Endothelial cell (in vitro differentiated cells): ENCODE measurements at places on chromosomes 2 and 18. TPM values are rescaled to one million over a fixed set of nuclear protein-coding genes. Genes with fewer than 3 reads are reported as not detected.

DNA sequence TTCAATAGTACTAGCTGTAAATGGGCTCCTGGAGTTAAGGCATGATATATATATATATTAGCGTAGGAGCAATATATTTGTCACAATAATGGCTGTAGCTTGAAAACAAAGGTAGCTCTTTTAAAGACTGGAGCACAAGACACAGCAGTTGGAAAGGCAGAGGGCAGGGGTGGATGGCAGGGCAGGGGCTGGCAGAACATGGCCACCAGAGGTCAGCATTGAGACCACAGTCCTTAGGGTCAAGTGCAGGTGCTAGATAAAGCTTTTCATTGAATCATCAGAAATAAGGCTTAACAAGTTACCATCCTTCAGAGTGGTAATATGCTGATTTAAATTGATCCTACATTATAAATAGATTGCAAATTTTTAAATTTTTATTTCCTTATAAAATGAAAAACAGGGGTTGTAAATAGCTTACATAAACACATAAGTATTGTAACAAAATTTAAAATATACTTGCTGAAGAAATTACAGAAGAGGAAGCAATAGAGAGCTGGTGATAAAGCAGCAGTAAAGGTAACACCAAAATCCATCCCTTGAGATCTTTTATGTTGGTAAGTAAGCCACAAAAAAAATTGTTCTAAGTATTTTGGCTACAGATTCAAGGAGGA is 161.2 kb upstream of the PIEZO2 start:
- H3K4me3 ChIP-seq, result no peak overlapping the region
- no peaks in the 10 kb centered on the region for H3K4me1 ChIP-seq
- H3K27ac ChIP-seq, result no peak overlapping the region
- DNase-seq, result peak; percentile 76

GRCh38 chr2:114368705-114369104 is 73.7 kb upstream of the DPP10 start:
- H3K36me3 ChIP-seq, result no peaks in the 10 kb centered on the region
- no peak overlapping the region for H3K4me3 ChIP-seq
- H3K4me1 ChIP-seq, result no peaks in the 10 kb centered on the region
- no peak overlapping the region for H3K27ac ChIP-seq
- no peaks in the 10 kb centered on the region for H3K27me3 ChIP-seq
- DNase-seq, result no peak

- no peak overlapping the region for H3K4me3 ChIP-seq
- no peaks in the 10 kb centered on the region for H3K36me3 ChIP-seq
- H3K4me1 ChIP-seq, result peaks cover 13% of the 10 kb centered on the region
- no peak for DNase-seq
- peaks cover 3% of the 10 kb centered on the region for H3K27me3 ChIP-seq
Measured at GRCh38 chr2:128369602-128370467, 51.2 kb upstream of the HS6ST1 start.

GRCh38 chr2:4618630-4619228 is 915.4 kb downstream of the DCDC2C start:
- peaks cover 2% of the 10 kb centered on the region for H3K27me3 ChIP-seq
- H3K4me1 ChIP-seq, result no peaks in the 10 kb centered on the region
- DNase-seq, result no peak
- H3K27ac ChIP-seq, result no peak overlapping the region

DNA sequence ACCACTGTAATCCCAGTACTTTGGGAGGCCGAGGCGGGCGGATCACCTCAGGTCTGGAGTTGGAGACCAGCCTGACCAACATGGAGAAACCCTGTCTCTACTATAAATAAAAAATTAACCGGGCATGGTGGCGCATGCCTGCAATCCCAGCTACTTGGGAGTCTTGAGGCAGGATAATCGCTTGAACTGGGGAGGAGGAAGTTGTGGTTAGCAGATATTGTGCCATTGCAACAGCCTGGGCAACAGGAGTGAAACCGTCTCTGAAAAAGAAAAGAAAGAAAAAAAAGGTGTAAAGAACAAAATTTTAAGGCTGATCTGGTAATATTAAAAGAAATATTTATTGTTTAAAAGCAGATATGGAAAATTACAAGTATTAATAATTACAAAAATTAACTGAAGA is 29.7 kb downstream of the ZNF804A start:
- H3K4me3 ChIP-seq, result no peak overlapping the region
- no peak for DNase-seq
- H3K27me3 ChIP-seq, result no peaks in the 10 kb centered on the region
- H3K27ac ChIP-seq, result no peak overlapping the region
- no peaks in the 10 kb centered on the region for H3K36me3 ChIP-seq

- no peaks in the 10 kb centered on the region for H3K27me3 ChIP-seq
- H3K4me3 ChIP-seq, result no peak overlapping the region
- H3K27ac ChIP-seq, result no peak overlapping the region
Measured at GRCh38 chr2:191108331-191108730, 42.5 kb downstream of the STAT4 start.

DNA sequence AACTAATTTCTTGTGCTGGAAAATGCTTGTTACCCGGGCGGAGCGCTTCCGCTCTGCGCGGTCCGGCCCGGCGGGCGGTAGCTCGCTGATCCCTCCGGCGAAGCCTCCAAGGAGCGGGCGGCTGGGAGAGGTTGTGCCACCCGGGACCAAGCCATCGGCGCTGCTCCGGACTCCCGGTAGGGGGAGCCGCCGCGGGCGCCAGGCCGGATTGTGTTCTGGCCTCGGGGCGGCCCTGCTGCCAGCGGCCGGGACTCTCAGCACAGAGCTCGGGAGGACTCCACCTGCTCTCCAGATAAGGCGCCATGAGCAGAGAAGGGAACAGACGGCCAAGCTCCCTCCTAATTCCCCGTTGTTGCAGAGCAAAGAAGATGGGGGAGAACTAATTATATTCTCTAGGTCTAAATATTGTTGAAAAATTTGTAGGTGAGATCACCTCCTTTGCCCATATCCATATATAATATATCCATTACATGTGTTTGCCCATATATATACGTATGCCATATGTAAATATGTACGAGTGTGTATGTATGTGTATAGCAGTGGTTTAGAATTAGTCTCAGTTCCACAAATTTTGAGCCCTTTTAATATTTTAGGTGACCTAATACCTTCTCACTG is 13.8 kb upstream of the SATB2 start:
- peak overlapping the region; percentile 51 for H3K4me3 ChIP-seq
- H3K36me3 ChIP-seq, result no peaks in the 10 kb centered on the region

GRCh38 chr2:206502729-206503128 is 59.4 kb downstream of the ADAM23 start:
- H3K27me3 ChIP-seq, result no peaks in the 10 kb centered on the region
- no peak for DNase-seq
- no peak overlapping the region for H3K27ac ChIP-seq

DNA sequence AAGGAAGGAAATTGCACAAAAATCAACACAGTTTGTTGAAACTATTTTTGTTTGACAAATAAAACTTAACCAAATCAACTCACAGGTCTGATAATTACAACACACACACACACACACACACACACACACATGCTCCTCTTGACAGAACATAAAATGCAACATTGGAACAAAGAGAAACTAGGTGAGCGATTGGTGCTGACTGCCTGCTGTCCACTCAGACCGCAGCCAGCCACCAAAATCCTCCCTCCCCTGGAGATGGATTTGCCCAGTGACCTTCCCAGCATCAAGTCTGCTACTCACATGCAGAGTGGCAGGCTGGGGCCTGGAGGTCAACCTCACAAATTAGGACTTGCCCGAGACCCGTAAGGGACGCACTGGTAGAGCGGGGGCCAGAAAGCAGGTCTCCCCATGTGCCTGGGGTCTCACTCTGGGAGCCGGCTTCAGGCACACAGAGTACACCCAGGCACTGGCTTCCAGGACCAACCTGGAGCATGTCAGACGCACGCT is 61.4 kb downstream of the DIPK1C start:
- peaks cover 1% of the 10 kb centered on the region for H3K27me3 ChIP-seq
- no peaks in the 10 kb centered on the region for H3K4me1 ChIP-seq
- no peaks in the 10 kb centered on the region for H3K36me3 ChIP-seq
- H3K27ac ChIP-seq, result no peak overlapping the region
- DNase-seq, result no peak

DNA sequence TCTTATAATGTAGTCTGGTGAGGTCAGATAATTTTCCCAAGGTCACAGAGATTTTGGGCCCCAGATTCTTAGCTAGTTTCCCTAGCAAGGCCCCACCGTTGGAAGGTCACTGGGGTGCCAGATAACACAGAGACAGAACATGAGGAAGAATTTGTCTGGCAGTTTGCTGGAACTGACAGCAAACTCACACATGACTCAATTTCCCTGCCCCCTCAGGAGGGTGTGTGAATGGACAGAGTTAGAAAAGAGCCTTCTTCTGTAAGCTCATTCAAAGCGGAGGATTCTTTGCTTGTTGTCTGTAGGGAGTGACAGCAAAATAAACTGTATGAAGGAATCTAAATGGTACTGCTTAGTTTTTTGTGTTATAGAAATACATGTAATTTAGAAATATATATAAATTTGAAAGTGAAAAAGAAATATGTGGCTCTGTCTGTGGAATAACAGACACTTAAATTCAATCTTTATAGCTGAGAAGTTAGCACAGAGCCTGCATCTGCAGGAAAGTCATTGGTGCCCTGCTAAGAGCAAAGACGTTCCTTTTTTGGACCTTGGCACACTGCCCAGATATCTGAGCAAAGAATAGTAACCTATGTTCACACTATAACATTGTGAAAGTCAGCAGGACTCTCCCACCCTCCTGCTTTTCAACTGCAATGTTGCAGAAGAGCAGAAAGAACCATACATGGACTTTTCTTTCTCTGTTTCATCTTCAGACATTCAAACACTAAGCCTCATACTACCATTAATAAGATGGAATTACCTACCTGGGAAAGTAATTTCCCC is 2.1 kb downstream of the MDH1 start:
- no peak overlapping the region for H3K4me3 ChIP-seq
- peaks cover 4% of the 10 kb centered on the region for H3K27me3 ChIP-seq
- no peak overlapping the region for H3K27ac ChIP-seq
- H3K4me1 ChIP-seq, result peaks cover 6% of the 10 kb centered on the region
- no peak for DNase-seq

DNA sequence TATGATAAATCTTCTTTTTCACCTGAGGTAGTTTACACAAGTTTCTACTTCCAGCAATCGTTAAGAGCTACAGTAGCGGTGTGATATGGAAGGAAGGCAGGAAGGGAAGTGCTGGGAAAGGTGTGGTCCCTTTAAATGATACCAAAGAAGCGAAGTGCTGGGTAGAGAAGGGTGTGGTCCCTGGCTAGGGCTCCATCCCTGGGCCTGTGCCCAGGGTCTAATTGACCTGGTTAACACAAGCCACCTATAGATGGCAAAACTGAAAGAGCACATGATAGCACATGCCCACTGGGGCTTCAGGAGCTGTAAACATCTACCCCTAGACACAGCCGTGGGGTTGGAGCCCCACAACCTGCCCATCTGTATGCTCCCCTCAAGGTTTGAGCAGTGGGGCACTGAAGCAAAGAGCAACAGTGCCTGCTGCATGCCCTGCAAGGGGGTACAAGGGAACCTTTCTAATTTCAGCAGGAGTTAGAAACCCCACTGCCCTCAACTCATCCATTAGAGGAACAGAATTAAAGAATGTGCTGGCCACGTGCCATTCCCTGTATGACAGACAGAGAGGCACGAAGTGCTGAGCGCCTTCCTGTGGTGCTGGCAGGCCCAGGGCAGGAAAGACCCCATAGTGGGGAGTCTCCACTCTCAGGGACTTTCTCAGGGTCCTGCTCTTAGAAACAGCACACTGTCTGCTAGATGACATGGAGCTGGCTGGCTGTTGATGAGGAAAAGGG is 153.1 kb upstream of the LMAN1 start:
- peak overlapping the region; percentile 28 for H3K27ac ChIP-seq
- peaks cover 11% of the 10 kb centered on the region for H3K27me3 ChIP-seq
- H3K36me3 ChIP-seq, result no peaks in the 10 kb centered on the region
- DNase-seq, result no peak
- peaks cover 64% of the 10 kb centered on the region for H3K4me1 ChIP-seq
- H3K4me3 ChIP-seq, result peak overlapping the region; percentile 57

Gene HMSD
- total RNA-seq, result not detected

Gene PLB1
- total RNA-seq, result 3.2 TPM

Gene CLIP4
- 0.46 TPM for total RNA-seq
